ENCODE measurements at places on chromosomes 5 and 9.

GRCh38 chr5:132628814-132629213 lies 29.2 kb upstream of the IL13 start:
- DNase-seq: no peak

GRCh38 chr9:109568568-109569210 lies 70.6 kb upstream of the PTPN3 start:
- DNase-seq: no peak

DNA sequence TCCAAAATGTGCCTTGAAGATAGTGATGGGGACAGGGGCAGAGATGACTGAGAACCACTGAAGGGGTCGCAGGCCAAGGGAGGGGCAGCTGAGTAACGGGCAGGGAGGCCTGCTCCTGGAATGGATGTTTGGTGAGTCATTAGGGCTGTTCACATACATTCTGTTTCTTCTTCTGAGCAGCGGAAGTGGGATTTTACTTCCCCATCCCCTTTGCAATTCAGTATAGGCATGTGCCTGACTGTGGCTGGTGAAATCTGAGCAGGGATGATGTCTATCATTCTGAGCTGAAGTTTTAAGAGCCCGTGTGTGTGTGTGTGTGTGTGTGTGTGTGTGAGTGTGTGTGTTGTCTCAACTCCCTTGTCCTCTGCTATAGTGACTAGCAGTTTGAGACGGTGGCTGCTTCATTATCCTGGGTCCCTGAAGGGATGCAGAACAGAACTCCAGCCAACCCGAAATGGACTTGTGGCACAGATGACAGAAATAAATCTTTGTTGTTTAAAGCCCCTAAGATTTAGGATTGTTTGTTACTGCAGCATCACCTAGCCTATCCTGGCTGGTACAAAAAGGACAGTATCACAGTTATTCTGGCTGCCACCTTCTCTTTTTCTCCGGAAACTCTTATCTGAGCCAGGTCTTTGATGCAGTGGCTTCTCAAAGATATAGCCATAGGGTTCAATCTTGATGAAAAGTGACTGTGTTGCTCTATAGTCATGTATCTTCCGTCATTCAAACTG lies 29.2 kb upstream of the TGFBI start:
- DNase-seq: no peak

GRCh38 chr9:129232839-129233591 lies 55.0 kb upstream of the IER5L start:
- DNase-seq: no peak

DNA sequence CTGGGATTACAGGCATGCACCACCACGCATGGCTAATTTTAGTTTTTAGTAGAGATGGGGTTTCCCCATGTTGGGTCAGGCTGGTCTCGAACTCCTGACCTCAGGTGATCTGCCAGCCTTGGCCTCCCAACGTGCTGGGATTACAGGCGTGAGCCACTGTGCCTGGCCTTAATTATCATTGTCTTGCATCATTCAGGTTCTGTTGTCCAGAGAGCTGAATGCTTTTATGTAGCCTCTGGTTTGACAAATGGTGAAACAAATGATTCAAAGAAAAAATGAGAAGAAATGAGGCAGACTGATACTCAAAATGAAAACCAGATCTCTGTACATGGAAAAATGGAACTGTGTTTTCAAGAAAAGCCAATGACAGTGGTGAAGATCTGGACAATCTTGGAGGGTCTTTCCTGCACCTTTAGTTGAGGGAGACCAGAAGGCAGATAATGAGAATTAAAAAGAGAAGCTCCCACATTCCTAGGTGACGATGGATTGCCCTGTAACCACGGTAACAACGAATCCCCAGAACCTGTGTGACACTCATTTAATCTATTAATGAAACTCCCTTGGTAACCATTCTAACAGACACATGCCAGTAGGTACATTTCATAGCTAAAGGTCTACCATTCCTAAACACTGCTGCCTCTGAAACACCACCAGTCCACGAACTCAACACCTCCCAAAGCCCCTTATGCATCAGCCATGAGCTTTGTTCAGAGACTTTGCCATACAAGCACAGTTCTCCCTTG lies 1.6 kb downstream of the TEX48 start:
- DNase-seq: no peak

GRCh38 chr5:92163906-92164305 lies 780.8 kb upstream of the ARRDC3 start:
- DNase-seq: no peak

DNA sequence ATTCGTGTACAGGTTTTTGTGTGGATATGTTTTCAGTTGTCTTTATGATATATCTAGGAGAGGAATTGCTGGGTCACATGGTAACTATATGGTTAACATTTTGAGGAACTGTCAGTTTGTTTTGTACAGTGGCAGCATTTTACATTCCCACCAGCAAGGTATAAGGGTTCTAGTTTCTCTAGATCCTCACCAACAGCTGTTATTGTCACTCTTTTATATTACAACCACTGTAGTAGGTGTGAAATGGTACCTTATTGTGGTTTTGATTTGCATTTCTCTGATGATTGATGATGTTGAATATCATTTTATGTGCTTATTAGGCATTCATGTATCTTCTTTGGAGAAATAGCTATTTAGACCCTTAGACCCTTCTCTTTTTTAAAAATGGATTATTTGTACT lies 82.9 kb downstream of the CCDC171 start:
- DNase-seq: no peak

GRCh38 chr9:134024214-134024792 lies 978 bp upstream of the BRD3OS start:
- DNase-seq: no peak

DNA sequence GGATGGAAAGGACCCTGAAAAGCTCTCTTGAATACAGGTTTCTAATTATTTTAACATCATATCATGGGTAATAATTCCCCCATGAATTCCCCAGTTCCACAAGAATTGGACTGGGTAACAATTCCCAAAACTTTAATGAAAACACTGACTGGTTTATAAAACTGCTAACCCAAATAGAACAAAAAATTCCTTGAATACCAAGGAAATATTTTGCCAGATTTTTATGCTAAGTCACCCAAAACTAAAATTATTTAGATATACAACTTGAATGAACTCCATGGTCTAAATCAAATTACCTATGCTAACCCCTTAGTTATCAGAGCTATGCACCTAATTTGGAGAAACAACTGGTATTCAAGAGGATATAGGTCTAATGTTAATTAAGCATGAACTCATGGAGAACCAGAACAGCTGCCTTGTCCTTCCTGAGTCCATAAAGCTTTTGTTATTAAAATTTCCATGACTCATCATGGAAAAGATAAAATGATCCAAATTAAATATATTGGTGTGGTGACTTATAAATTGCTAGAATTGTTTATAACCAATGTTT lies 164.9 kb upstream of the TUT7 start:
- DNase-seq: no peak

GRCh38 chr9:82763656-82764055 lies 299.3 kb downstream of the RASEF start:
- no peak for DNase-seq

DNA sequence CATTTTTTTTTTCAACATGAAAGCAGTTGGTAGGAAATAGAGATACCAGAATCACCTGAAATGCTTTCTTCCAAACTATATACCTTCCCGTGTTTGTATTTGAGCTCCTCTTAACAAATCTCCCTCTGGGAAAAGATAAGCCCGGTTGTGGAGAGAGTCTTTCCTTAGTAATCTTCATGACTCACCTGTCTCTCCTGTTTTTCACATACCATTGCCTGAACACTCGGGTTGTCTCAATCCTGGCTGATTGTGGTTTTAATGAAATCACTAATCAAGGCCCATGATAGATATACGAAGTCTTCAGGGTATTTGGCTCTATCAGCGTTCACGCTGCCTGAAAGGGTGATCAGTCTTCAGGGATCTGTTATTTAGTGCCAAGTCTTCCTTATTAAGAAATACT lies 136.7 kb downstream of the MAN2A1 start:
- no peak for DNase-seq

DNA sequence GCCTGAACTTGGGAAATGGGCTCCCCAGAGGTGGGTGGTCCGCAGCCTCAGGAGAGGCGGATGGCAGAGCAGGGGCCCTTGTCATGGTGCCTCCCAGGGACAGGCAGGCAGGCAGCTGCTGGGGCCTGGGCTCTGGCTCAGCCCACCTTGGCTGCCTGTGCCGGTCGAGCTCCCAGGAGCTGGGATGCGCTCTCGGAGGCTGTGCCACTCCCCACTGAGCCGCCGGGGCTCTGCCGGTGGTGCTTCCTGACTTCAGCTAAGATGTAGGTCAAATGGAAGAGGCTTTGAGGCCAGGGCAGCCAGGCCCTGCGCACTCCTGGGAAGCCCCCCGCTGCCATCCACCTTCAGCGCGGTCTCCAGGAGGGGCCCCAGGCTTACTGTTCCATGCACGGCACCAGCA lies 41.0 kb downstream of the KCNT1 start:
- DNase-seq: no peak

- DNase-seq: no peak
Observed at GRCh38 chr9:137189297-137190295, 1.1 kb downstream of the SSNA1 start.

DNA sequence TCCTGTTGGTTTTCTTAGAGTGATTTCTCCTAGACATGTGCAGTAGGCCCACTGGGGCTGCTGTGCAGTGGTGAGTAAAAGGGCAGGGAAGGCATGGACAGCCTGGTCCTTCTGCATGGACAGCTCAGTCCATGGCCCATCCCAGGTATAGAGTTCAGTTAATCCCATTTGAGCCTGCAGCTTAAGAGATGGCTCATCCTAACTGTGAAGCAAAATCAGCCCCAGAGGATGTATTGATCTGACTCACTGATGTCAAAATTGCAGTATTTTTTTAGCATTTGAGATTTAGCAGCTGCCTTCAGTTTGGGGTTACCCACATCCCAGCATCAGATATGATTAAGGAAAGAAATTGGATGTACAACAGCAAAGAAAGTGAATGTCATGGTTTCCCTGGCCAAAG lies 93.4 kb downstream of the PDE6A start:
- DNase-seq: no peak

- no peak for DNase-seq
Observed at GRCh38 chr5:125272357-125272756, 525.9 kb upstream of the ZNF608 start.

DNA sequence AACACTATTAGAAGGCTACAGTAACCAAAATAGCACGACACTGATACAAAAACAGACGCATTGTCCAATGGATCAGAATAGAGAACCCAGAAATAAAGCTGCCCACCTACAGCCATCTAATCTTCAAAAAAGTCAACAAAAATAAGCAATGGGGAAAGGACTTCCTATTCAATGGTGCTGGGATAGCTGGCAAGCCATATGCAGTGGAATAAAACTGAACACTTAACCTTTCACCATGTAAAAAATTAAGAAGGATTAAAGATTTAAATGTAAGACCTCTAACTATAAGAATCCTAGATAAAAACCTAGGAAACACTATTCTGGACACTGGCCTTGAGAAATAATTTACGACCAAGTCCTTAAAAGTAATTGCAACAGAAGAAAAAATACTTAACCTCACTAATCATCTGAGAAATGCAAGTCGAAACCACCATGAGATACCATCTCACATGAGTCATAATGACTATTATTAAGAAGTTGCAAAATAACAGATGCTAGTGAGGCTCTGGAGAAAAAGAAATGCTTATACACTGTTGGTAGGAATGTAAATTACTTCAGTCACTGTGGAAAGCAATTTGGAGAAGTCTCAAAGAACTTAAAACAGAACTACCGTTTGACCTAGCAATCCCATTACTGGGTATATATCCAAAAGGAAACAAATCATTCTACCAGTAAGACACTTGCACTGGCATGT lies 203.3 kb upstream of the CDH9 start:
- DNase-seq: no peak

GRCh38 chr5:45171563-45171962 lies 362.8 kb downstream of the MRPS30 start:
- DNase-seq: no peak

DNA sequence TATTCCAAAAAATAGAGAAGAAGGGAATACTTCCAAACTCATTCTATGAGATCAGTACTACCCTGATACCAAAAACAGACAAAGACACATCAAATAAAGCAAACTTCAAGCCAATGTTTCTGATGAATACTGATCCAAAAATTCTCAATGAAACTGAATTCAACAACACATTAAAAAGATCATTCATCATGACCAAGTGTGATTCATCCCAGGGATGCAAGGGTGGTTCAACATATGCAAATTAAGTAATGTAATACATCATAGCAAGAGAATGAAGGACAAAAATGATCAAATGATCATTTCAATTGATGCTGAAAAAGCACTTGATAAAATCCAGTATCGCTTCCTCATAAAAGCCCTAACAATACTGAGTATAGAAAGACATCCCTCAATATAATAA lies 4.9 kb upstream of the RCL1 start:
- DNase-seq: no peak

GRCh38 chr5:109830955-109831502 lies 141.3 kb downstream of the MAN2A1 start:
- no peak for DNase-seq

- DNase-seq: no peak
Observed at GRCh38 chr5:122314036-122314435, 2.0 kb downstream of the SNCAIP start.

DNA sequence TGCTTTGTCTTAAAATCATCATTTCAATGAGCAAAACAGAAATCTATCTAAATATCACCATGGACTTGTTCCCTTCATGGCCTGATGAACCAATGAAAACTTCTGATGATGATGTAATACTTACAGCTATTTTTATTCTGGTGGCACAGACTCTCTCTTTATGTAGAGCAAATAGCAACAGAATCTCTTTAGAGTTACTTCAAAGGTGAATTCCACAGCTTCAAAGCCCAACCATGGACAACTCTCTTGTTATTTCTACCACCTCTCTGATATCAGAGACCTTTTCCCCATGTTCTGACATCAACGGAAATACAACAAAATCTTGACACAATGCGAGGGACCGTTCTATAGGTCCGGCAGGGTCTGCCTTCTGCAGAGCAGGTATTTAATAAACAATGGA lies 70.1 kb downstream of the RETREG1 start:
- DNase-seq: no peak

- no peak for DNase-seq
Observed at GRCh38 chr5:10580531-10581423, 16.9 kb downstream of the ANKRD33B start.

All from activated T-cell treated with anti-CD3 and anti-CD28 coated beads for 48 hours (primary cell).